Epithelial cell of prostate (primary cell): ENCODE measurements at places on chromosomes 6 and 20.

DNA sequence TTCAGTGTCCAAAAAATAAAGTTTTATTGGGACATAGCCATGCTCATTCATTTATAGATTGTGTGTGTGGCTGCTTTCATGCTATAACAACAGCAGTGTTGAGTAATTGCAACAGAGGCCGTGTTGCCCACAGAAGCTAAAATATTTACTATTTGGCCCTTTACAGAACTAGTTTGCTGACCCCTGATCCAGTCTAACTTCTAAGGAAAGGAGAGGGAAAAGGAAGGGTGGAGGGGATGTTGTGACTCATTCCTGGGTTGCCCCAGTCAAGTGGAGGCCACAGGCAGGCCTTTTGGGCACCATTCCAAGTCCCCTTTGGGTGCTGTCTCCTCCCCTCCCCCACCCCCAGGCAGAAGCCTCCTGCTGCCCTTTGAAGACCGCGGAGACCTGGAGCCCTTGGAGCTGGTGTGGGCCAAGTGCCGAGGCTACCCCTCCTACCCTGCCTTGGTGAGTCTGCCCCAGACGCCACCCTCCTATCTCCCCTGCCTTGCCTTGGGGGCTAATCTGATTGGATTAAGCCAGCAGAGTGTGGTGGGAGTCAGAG lies 28.4 kb downstream of the BRPF3 start:
- no peak for DNase-seq

- DNase-seq = no peak
Measured at GRCh38 chr6:85673198-85674139, 30.8 kb upstream of the SYNCRIP start.

DNA sequence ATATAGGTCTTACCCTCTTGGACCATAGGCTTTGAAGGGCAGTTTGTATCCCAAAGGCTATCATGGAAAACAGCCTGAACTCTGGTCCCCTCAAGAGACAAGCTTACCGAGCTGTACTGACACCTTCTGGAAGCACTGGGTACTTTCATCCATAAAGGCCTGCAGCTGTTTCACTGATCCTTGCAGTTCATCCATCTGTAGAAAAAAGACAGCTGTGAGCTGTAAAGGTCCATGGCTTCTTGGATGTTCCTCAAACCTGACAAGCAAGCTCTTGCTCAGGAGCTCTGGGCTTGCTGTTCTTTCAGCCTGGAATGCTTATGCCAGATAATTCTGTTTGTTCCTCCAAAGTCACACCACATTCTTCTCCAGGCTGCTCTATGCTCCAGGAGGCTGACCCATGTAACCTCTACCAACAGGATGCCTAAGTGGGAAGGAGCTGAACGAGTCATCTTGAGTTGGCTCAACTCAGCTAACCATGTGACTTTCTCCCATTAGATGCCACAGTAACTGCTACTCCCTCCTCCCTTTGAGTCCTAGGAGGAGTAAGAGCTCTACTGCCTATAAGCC lies 8.8 kb upstream of the NDRG3 start:
- DNase-seq = no peak

GRCh38 chr20:25504366-25505135 lies 80.8 kb downstream of the NINL start:
- DNase-seq = no peak

DNA sequence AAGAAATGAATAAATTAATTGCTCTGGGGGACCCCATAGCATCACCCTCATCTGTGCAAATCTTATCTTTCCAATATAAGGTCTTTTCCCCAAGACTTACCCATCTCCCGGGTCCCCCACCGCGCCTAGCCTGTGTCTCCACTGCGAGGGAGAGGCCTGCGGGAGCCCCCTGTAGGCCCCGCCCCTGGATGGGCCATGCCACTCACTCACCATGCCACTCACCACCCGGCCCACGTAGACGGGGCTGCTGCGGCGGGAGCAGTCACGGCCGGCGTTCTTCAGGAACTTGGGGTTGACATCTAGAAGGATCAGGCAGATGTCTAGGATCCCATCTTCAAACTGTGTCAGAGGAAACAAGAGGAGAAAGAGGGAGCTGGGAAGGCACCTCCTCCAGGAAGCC lies 17.3 kb downstream of the TGM2 start:
- DNase-seq = no peak

GRCh38 chr6:110255211-110255750 lies 75.1 kb downstream of the CDC40 start:
- no peak for DNase-seq
